Skin of body (tissue), 3 donors: ENCODE measurements at places on chromosomes 12 and 14.

DNA sequence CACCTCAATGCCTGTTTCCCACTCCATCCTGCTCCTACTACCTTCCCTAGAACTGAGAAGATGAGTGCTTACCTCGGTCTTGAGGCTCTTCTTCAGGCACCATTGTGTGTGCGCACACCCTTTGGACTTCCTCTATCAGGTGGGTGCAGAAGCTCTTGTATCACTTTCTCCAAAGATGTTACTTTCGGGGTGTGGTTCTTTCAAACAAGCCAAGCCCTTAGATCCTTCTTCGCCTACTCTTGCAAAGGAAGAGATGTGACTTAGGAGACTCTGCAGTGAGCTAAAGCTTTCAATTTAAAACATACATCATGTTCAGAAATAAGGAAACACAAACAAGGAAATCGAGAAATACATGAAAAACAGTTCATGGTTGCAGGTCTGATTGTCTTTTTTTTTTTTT is at the start of gene CLEC4C:
CLEC4C (minus strand) TSS at position 130 of the 400 bp plus-strand sequence; CDS start at position 103, 27 bp downstream.
- no peak for DNase-seq

DNA sequence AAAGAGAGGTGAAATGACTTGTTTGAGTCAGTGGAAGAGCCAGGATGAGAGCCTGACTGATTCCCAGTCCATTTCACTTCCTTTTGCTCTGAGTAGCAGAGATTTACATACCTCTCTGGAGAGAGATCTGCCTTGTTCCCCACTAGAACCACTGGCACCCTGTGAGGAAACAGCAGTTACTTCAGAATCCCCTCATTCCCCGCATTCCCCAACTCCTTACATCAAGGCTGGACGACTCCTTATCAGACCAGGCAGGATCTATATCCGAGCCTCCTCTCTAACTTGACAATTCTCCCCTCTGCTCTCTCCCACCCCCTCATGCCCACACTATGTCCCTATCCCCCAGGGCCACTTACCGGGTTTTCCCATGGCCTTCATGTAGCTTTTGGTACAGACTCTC is 3.7 kb downstream of the RHEBL1 start:
- no peak for DNase-seq

DNA sequence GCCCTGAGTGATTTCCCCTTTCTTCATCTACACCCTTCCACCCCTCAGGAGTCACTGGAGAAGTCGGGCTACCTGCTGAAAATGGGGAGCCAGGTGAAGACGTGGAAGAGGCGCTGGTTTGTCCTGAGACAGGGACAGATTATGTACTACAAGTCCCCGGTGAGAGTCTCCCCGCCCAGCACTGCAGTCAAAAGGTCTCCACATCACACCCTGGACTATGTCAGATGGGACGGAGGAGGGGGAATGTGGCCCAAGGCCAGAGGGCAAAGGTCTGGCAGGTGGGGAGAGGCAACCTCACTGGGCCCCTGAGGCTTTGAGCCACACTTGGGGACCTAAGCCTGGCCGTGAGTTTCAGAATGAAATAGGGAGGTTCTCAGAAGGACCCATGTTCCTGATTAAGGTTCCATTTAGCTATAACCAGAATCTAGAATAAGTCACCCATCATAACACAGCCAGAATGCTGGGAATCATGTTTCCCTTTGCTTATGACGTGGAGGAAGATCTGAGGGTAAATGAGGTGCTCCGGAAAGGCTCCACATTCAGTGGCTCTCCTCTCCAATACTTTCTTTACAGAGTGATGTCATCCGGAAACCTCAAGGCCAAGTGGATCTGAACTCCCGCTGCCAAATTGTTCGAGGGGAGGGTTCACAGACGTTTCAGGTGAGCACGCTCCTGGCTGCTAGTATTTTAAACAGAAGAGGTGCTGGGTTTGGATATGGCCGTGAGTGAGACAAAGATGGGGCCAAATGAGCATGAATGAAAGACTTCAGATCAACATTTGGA is 26.6 kb downstream of the PIGH start:
- no peak for DNase-seq

DNA sequence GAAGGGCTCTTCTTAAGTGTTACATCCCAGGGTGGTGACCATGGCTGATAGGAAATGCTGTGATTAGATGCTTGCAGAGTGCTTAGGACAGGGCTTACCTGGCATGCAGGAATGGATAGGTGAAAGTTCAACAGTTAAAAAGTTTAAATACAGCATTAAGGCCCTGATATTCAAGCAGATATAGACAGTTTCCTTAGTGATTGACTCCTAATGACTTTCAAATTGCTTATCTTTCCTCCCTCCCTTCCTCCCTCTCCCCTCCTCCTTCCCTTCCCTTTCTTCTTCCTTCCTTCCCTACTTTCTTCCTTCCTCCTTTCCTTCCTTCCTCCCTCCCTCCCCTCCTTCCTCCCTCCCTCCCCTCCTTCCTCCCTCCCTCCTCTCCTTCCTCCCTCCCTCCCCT is 244.6 kb upstream of the NOS1 start:
- no peak for DNase-seq

DNA sequence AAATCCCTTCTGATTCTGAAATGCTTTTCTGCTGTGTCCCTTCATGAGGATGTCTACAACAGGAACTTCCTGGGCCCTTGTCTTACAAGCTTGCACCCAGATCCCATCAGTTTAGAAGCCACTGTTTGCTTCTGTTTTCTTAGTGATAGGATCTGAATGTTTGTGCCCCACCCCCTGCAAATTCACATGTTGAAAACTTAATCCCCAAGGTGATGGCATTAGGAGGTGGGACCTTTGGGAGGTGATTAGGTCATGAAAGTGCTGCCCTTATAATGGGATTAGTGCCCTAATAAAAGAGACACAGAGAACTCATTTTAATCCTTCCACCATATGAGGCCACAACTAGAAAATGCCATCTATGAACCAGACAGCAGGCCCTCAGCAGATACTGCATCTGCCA is 36.0 kb upstream of the GNPNAT1 start:
- no peak for DNase-seq
